T-helper 2 cell treated with Interferon-gamma antibody and Interleukin-4, amounts not matched to agents 5 μg/mL and 100 μg/mL, for 36 hours (primary cell): ENCODE measurements at places on chromosomes 3 and 15.

DNA sequence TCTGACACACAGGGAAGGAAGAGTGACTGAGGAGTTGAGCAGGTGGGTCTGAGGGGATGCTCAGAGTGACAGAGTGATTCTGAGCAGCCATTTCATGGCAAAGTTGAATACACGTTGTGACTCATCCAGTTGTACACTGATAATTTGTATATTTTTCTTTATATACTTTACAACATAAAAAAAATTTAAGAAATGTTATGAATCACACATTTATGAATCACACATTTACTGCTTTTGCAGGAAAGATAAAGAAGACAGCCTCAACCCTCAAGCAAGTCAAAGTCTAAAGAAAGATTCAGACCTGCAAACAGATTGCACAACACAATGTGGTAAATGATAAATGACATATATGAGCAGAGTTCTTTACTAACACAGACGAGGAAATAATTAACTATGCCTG, 21.0 kb upstream of the CHMP2B start:
- no peak for DNase-seq

- no peak for DNase-seq
Observed at GRCh38 chr15:66905185-66905584, 160.2 kb upstream of the SMAD3 start.

- no peak for DNase-seq
Observed at GRCh38 chr3:25573386-25574171, 91.1 kb downstream of the TOP2B start.

DNA sequence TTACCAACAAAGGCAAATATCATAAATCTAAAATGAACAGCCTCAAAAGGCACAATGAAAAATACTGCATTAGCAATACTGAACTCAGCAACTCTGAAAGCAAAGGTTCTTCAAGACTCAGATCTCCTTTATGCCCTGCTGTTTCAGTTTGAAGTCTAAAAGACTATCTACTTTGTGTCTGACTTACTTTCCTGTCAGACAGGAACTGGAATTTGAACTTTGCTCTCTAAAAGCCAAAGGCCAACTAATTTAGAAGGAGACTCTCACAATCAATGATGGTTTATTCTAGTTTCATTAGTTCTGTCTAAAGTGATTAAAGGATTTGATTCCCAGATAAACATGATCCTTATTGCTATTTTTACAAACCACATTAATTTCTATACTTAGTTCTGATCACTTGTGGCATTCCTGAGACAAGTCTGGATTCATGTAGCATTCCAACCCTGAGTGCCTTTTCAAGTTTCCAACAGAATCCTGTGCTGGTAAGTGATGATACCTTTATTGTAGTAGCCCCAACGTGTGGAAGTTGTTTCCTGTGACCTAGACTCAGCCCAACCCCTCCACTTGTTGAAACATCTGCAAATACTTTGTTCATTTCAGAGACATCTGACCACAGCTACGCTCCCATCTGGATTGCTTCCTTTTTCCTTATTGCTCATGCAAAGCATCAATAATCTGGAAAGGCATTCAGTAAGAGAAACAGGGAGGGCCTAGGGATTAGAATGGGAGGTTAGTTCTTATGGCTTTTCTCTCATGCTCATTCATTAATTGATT, 14.9 kb upstream of the LEKR1 start:
- DNase-seq, result no peak

GRCh38 chr15:83714939-83715628, 61.2 kb downstream of the ADAMTSL3 start:
- no peak for DNase-seq

DNA sequence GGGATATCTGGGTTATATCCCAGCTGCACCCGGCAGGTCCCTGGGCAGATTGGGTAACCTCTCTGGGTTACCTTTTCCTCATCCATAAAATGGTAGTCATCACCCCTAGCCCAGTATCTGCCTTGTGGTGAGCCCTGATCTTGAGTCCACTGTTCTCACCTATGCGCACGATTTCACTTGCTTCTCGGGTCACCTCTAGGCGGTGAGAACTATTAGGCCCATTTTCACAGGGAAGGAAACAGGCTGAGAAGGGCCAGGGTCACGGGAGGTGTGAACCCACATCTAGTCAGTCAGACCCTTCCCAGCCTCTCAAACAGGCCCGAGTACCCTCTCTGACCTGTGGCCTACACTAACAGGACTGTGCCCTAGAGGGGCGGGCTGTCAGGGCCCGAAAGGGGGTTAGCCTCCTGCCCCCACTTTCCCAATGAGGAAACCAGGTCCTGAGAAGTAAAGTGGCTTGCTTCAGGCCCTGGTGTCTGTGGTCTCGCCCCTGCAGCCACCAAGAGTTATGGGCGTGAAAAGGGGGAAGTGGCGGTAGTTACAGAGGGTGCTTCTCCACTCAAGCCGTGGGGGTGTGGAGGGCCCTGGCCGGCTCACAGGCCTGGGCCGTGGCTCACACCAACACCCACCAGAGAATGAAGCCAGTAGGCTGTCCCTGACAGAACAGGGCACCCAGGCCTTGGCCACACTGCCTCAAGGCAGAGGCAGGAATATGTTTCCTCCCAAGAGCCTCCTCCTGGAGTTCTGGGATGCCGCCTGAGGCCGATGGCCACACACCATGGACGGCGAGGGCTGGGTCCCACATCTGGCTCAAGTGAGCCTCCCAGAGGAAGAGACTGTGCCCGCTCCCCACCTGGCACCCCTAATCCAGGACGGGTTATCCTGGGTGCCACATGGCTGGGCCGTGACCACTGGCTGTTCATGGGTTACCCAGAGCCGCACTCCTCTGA, 19.5 kb downstream of the PSTPIP1 start:
- DNase-seq, result no peak

GRCh38 chr3:16618721-16619120, 13.5 kb upstream of the DAZL start:
- no peak for DNase-seq

- DNase-seq, result no peak
Observed at GRCh38 chr3:185820973-185821758, 3.7 kb downstream of the IGF2BP2 start.

GRCh38 chr15:52382647-52383046, 87.0 kb upstream of the MYO5C start:
- DNase-seq, result no peak

- DNase-seq, result no peak
Observed at GRCh38 chr3:134372396-134373270, 1.6 kb downstream of the AMOTL2 start.

DNA sequence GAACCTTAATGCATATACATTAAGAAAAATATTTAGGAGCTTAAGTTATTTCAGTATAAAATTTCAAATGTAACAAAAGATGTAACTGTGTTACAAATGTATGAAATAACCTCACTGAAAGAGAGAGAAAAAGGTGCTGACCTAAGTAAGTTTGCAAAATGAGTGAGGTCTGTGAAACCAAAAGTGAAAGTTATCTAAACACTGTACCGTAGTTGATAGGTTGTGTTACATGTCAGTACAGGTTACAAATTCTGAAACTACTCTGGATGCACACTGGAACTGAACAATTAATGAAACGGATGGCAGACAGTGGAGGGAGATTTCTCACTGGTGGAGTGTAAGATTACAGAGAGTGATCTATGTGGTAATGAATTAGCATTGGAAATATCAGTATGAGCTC, 420.7 kb downstream of the ZNF385D start:
- DNase-seq, result no peak

- DNase-seq, result no peak
Observed at GRCh38 chr3:147038481-147038880, 367.9 kb downstream of the ZIC4 start.

DNA sequence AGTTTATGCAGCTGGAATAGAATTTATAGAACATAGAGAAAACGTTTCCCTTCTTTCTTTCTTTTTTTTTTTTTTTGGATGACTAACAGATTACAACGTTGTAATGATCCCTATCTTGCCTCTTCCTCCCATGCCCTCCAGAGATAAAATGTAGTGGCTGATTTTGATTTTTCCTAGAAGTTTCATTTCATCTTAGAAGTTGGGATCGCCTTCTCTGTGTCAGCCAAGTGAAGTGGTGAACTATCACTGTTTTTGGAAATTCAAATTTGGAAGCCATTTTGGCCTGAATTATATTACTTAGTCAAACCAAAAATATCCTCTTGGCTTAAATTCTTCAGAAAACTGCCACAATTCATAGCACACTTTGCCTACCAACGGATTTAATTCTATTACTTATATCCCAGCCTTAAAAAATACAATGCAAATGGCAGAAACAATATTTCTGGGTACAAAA, 1025.5 kb upstream of the NR2F2 start:
- no peak for DNase-seq

GRCh38 chr3:195155570-195156241, 115.3 kb downstream of the XXYLT1 start:
- DNase-seq, result no peak

DNA sequence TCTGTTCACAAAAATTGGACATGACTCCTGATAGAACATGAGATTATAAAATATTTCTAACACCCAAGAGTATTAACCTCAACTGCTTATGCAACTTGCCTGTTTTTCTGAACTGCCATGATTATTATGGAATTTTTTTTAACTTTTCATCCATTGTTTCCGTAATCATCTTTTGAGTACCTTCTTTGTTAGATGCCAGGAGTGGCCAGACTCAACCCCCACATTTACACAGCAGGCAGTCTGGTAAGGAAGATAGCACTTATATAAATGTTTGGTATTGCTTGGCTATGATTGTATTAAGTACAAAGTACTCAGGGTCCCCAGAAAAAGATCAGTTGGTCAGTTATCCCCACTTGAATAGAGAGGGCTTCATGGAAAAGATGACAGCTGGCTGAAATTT, 74.3 kb downstream of the CRYBG3 start:
- DNase-seq, result no peak

GRCh38 chr15:74444106-74445062, 10.6 kb upstream of the SEMA7A start:
- no peak for DNase-seq

- DNase-seq, result no peak
Observed at GRCh38 chr15:91318931-91319330, 218.9 kb downstream of the SV2B start.

GRCh38 chr3:179943117-179943880, 93.4 kb downstream of the PEX5L start:
- no peak for DNase-seq

DNA sequence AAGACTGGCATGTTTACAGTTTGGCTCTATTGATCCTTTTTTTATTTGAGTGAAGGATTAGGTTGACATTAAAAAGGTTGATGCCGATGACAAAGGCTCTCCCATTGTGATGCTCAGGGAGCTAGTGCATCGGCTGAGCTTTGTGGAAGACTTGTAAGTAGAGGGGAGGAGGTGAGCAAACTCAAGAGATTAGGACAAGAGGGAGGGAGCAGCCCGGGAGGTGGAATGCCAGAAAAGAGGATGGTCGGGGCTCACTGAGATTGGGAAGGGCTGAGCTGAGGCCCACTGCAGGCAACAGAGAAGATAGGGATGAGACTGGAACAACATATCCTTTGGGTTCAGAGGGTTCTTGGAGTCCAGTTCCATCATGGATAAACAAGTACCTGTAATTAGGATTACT, 26.5 kb upstream of the PSMD6 start:
- no peak for DNase-seq

GRCh38 chr3:154664714-154665113, 234.7 kb upstream of the GPR149 start:
- no peak for DNase-seq

DNA sequence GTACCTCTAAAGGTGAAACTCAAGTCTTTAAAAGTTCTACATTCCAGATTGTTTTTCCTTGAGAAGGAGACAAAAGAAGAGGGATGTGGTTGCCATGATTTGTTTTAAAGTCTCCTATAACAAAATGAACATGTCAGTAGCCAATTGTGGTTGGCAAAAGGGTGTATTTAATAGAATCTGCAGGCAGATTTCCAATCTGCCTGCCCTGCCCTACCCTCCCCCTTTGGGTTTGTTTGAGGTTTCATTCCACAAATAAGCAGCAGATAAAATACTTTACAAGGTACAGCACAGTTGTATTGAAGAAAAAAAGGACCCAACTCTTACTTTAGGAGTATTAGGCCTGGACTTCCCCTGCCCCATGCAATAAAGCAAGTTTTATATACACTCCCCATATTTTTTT, 59.5 kb downstream of the MLH1 start:
- DNase-seq, result no peak

GRCh38 chr15:78093242-78094020, 1.1 kb downstream of the SH2D7 start:
- DNase-seq, result no peak

GRCh38 chr3:37279236-37279635, 104.9 kb upstream of the LRRFIP2 start:
- no peak for DNase-seq

DNA sequence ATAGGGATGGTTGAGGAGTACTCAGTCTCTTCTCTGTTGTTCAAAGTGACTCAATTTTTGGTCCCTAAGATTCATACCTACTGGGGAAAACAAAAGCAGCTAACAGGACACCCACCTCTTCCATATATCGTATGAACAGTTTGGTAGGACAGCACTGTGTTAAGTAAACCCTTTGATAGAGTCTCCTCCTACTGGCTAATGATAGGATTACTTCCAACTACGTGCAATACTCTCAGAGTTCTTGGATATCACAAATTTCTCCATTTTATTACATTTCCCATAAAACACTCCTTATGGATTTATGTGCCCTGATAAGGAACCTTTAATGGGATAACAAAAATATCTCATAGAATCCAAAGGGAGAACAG, 200.2 kb upstream of the GOLGA6L4 start:
- DNase-seq, result no peak

DNA sequence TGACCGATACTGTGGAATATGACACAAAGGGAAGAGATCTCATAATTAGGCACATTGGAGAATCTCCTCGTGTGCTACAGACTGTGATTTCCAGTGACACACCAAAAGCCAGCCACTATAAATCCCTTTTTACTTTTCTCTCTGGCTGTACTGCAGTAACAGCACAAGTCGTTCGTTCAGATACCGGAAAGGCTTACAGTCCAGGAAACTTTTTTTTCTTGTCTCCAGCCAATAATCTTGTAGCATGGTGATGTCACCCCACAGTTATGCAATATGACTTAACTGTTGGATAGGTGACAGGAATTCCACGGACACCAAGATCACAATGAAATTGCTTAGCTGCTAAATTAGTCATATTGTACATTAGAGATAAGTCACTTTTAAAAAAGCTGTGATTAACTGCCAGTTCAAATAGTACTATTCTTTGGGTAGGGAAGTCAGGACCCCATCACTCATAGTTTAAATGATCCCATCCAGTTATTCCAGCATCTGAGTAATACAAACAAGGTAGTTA, 36.3 kb upstream of the TSC22D2 start:
- DNase-seq, result no peak

DNA sequence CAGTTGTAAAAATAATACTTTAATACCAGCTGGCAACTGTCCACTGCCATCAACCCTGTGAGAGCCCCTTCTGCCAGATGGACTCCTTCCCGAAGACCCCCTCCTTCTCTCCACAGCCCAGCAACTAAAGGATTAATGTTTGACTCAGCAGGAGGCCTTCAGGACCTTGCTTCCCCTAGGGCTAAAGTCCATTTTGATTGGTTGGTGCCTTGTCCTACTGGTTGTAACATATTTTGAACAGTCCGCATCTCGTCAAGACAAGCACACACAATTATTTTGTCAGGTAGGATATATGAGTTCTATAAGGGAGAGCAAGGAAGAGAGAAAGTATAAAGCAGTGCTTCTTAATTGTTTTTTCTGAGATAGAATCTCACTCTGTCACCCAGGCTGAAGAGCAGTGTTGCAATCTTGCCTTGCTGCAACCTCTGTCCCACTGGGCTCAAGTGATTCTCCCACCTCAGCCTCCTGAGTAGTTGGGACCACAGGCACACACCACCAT, 18.6 kb downstream of the ACOX2 start:
- no peak for DNase-seq

- no peak for DNase-seq
Observed at GRCh38 chr3:120801484-120801883, 58.9 kb downstream of the GTF2E1 start.
